ENCODE measurements at places on chromosomes 3 and 15.

DNA sequence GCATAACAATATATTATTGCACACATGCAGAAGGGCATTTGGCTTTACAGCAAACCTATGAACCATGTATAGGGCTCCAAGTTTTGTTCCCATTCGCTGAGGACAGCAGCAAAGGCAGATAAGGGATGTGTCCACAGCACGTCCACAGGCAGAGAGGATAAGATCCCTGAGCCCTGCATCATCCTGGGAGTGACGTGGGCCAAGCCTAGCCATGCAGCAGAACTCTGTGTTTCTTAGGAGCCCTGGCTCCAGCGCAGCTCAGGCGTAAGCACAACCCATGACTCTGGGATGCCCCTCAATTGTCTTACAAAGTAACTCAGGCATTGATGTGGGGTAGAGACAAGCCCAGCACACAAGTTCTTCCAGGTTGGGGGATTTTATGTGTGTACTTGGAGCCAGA, 194.3 kb upstream of the CTDSPL start:
- no peak for DNase-seq

DNA sequence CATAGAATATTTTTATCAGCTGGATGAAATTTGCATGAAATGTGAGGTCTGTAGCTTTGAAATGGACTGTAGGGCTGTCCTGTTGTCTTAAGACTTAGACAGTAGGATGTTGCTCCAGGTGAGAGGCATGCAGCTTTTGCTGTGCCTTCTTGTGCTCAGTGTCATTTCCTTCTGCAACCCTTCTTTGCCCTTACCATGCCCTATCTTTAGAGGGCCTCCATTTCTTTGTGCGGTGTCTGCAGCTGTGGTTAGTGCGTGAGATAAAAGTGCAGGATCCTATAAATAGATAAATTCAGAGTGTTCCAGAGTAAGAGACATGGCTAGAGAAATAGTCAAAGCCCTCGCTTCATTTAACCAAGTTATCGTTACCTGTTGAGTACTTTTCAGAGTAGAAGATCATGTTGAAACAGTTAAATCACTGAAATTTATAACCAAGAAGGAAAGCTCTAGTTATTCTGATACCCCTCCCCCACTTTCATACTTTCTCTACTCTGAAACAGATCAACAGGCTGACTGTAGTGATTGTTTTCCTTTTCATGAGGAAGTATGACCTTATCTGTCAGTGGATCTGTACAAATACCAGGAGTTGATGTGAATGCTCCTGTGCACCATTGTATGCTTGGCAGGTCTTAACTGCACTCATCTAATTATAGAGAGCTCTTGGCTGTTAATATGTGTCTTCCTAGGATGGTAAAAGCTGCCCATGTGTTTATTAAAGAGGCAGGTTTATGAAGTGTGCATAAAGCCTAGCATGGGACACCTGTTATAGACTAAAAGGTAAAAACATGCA, 18.2 kb downstream of the EIF3J start:
- no peak for DNase-seq

DNA sequence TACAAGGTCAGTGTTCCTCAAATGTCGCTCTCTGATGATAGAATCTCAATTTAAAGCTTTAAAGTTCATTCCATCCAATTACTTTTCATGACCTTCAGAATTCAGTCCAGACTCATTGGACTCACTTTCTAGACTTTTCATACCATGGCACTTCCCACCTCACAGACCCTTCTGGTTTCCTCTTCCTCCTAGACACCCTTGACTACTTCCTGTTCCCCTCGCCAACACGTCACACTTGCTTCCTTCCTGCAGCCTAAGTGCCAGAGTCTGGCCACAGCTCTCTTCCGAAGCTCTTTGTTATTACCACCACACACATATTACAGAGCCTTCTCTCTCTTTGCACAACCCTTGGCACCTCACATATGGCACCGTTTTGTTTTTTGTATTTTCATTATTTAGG, 59.1 kb upstream of the UMPS start:
- no peak for DNase-seq

DNA sequence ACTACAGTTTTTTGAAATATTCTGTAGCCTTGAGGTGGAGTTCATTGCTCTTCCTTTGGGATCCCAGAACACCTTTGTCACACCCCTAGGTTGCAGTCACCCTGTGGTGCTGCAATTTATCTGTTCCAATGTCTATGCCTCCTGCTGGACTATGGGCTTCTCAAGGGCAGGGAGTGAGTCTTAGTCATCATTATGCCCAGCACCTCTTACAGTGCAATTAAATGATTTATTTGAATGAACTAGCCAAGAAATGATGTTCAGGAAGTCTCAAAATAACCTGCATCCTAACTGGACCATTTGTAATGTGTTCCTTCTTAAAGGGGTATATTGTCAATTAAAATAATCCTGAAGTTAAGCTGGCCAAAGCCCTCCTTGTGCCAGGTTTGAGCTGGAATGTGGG, 28.5 kb downstream of the SHC4 start:
- no peak for DNase-seq

- DNase-seq: no peak
These were observed 48.1 kb upstream of the XXYLT1 start for GRCh38 chr3:195319060-195319459.

DNA sequence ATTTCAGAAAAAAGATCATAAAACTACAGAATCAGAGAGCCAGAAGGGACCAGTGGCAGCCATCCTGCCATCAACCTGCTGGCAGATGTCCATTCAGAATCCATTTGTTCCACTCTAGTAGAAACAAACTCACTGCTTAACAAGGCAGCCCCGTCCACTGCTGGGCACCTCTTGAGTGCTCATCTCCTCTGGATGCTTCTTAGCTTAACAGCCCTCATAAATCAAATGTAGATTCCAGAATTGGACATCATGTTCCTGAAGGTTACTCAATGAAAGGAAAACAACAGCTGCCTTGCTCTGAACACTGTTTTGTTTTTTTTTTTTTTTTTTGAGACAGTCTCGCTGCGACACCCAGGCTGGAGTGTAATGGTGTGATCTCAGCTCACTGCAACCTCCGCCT, 37.3 kb downstream of the ABCC5 start:
- no peak for DNase-seq

GRCh38 chr3:54270816-54271526, 148.6 kb downstream of the CACNA2D3 start:
- no peak for DNase-seq
